ENCODE measurements at places on chromosomes 1 and 21. TPM values are rescaled to one million over a fixed set of nuclear protein-coding genes. Genes with fewer than 3 reads are reported as not detected.

Gene ERICH3
- not detected for total RNA-seq

Gene SLC1A7
- 0.49 TPM for total RNA-seq

Gene CLCA4
- total RNA-seq: not detected

DNA sequence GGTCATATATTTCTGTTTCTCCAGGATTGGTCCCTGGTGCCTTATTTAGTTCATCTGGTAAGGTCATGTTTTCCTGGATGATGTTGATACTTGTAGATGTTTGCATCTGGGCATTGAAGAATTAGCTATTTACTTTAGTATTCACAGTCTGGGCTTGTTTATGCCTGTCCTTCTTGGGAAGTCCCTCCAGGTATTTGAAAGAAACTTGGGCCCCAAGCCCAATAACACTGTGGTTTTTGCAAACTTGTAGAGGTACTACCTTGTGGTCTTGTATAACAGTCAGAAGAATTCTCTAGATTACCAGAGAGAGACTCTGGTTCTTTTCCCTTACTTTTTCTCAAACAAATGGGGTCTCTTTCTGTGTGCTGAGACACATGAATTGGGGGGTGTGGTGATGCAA is 251.4 kb upstream of the B3GALT2 start:
- H3K27me3 ChIP-seq: no peaks in the 10 kb centered on the region
- DNase-seq: no peak
- H3K4me3 ChIP-seq: no peak overlapping the region
- H3K4me1 ChIP-seq: no peaks in the 10 kb centered on the region
- H3K36me3 ChIP-seq: no peaks in the 10 kb centered on the region
